Activated CD4-positive, alpha-beta memory T cell treated with anti-CD3 and anti-CD28 coated beads, Interleukin-2, amount 10 ng/mL, durations not matched to agents 7 days and 5 days (primary cell): ENCODE measurements at places on chromosomes 2 and 18.

DNA sequence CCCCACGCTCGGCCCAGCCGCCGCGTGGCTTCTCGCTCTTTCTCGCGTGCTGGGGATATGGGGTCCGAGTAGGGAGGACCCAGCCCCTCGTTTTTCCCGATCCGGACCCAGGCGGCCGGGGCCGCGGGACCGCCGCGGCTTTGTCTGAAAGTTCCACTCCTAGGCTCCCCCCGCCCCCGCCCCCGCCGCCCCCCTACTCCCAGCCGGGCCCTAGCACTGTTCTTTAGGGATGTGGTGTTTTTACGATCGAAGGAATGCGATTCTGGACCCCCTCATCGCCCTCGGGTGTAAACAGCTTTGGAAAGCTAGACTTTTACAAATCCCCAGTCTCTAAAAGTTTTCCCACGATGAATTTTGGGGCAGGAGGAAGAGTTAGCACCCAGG, 819 bp downstream of the TGIF1 start:
- DNase-seq = no peak

DNA sequence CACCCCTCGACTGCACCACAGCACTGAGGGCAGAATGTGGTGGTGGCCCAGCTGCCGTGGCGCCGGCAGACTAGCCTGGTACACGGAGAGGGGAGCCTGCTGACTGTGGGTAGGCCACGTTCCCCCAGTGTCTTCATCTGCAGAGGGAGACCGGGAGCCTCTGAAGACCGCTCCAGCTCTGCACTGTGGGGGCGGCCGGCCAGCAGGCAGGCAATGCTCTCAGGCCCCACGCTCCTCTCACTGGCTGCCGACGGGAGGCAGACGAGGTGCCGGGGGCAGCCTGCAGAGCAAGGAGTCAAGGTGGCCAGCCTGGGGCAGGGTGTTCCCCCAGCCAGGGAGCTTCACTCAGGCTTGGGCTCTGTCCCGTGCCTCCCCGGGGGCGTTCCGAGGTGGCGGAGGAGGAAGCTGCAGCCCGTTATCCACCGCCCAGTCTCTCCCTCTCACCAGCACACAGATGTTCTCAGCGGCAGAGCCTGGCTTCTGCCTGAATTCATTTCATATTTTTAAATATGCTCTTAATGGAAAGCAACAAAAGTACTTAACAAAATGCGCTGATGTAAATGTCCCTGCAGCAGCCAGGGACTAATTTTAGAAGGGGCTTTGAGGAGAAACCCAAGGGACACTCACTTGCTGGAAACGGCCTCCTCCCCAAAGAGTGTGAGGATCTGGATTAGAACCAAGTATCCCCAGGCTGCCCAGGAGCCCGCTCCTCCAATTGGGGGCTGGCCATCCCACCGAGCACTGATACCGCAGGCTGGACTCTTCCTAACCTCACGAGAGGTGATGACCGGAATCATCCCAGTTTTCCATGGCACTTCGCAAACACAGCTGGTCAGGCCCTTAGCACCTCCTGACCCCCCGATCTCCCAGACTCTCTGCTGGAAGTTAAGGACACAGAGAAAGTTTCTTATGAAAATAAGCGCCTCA, 87.8 kb downstream of the HDAC4 start:
- DNase-seq = no peak

- no peak for DNase-seq
Measured at GRCh38 chr18:66638856-66639629, 35.2 kb upstream of the CDH19 start.

- DNase-seq = no peak
Measured at GRCh38 chr2:237074211-237074993, 11.3 kb upstream of the COPS8 start.

DNA sequence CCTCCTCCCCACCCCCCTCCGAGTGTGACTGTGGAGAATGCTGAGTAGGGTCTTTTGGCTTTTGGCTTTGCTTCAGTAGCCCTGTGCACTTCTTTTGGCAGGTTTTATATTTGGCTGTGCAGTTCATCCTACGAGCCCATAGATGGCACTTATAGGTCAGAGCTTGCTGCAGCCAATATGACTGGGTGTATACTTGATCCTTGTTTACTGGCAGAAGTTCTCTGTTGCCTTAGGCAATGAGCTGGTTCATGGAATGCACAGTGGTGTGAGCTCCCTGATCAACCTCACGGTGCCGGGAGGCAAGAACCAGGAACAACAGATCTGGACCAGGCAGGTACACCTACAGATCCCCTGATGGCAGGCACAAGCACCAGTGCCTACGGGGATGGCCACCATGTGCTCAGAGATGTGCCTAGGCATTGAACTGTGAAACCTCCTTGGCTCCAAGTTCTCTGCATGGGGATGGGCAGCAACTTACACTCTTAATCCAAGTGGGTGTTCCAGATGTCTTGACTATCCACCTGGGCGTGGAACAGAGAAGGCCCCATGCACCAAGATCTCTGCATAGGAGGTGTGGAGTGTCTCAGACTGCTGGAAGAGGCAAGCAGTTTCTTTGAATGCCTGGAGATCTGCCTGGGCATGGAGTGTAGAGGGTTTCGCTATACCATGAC, 190.4 kb downstream of the KIAA1328 start:
- no peak for DNase-seq

- DNase-seq = no peak
Measured at GRCh38 chr2:236022128-236022527, 146.1 kb downstream of the GBX2 start.

DNA sequence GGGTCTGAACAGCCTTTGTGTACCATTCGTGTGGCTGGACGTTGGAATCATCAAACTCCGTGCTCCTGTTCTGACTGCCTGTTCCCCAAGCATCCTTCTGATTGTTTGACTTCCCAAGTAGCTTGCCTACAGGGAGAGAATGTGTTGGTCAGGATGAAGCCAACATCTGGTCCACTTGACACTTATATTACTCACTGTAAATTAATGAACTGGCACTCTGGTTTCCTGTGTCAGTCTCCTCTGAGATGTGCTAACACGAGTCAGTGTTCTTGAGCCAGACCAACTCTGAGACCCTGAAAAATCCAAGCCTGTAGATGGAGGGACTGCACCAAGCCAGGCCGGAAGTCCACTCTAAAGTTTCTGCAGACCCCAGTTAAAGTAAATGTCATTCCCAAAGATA, 440.9 kb downstream of the ZNF516 start:
- DNase-seq = no peak

DNA sequence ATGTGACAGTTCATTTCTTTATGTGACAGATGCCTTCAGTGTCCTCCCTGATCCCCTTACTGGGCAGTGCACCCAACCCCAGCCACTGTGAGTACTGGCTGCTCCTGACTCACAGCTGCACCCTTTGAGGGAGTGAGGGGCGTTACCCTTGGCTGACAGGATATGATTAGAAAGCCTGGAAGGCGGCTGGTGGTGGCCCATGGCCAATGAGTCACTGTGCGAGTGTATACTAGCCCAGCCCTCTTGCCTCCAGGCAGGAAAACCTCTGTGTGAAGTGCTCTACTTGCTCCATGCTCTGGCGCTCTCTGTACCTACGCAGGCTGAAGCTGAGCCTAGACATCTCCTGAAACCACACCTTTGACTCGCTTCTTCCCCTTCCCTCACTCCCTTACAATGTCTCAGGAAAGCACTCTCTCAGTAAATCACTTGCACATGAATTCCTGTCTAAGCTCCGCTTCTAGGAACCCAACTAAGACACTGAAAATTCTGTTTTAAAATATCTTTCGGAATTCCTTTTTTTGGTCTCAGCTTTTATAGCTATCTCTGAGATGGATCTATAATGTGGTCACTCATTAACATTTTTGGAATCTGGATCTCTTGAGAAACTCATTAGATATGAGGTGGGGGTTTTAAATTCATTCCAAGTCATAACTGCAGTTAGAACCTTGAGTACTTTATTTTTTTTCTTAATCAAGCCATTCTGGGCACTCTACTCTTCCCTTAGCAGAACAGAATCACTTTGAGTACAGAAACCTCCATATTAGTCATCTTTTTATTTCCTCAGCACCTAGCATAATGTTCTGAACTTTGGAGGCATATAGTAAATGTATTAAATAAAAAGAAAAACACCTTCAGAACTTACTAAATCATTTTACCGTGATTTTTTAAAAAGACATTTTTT, 25.3 kb upstream of the STAM2 start:
- peak; percentile 29 for DNase-seq

- DNase-seq = no peak
Measured at GRCh38 chr18:74806700-74807416, 209.2 kb downstream of the ZNF407 start.

- no peak for DNase-seq
Measured at GRCh38 chr2:26938399-26939118, 31.9 kb upstream of the MAPRE3 start.

- no peak for DNase-seq
Measured at GRCh38 chr18:74528478-74528877, 5.8 kb upstream of the CNDP1 start.

DNA sequence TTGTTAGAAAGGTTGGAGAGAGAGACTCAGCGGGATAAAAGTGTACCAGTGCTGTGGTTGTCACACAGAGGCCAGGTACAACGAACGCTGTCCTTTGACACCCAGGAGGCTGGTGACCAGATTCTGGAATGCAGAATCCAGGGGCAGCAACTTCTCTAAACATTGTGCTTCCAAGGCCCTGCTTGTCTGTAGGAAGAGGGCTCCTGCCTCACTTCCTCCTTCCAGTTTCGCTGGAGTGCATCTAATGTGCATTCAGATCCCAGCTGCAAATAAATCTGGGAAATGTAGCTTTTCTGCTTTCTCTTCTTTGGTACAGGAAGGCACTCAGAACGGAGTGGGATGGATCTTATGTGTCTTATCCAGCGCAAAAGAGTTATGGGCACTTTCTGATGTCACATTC, 171.8 kb upstream of the ATP5MC3 start:
- no peak for DNase-seq

DNA sequence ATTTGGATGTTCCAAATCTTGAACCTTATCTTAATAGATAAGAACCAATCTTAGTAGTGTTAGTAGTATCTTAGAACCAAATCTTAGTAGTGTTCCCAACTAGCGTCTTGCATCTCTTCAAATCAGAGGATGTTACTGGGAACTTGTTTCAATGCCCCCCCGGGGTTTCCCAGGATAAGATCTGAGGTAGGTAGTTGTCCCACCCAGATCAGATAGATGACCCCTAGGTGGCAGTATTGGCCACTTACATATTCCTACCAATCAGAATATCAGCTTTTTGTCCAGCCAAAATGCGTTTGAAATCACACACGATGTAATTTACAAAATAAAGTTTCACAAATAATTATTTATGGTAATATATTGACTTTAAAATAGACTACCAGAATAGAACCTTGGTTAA, 314.8 kb downstream of the MBD2 start:
- peak; percentile 22 for DNase-seq

GRCh38 chr2:216936954-216937357, 77.1 kb upstream of the TNP1 start:
- no peak for DNase-seq

- peak; percentile 40 for DNase-seq
Measured at GRCh38 chr2:20650393-20650876, 463 bp downstream of the HS1BP3 start.

DNA sequence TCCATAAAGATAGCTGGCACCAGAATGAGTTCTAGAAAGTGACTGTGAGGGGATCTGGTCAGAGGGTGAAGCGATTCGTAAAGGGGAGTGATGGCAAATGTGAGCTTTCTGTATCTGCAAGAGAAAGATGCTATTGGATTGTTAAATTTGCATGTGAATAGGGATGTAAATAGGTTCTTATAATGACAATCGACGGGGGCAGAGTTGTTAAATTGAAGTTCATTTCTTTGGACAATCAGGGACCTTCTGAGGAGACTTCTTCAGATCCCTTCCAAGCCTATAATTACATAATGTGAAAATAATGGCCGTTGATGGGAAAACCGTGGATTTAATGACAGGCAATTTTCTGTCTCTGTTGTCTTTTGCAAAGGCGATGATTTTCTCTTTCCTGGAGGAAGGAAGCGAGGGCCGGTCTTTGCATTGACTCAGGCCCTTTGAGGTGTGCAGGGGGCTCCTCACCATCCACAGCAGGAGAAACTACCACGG, 52.2 kb upstream of the TMEM18 start:
- no peak for DNase-seq

GRCh38 chr2:26043862-26044696, 10.2 kb downstream of the RAB10 start:
- peak; percentile 26 for DNase-seq

- DNase-seq = peak; percentile 34
Measured at GRCh38 chr2:68253219-68254068, 1.1 kb upstream of the PPP3R1 start.

DNA sequence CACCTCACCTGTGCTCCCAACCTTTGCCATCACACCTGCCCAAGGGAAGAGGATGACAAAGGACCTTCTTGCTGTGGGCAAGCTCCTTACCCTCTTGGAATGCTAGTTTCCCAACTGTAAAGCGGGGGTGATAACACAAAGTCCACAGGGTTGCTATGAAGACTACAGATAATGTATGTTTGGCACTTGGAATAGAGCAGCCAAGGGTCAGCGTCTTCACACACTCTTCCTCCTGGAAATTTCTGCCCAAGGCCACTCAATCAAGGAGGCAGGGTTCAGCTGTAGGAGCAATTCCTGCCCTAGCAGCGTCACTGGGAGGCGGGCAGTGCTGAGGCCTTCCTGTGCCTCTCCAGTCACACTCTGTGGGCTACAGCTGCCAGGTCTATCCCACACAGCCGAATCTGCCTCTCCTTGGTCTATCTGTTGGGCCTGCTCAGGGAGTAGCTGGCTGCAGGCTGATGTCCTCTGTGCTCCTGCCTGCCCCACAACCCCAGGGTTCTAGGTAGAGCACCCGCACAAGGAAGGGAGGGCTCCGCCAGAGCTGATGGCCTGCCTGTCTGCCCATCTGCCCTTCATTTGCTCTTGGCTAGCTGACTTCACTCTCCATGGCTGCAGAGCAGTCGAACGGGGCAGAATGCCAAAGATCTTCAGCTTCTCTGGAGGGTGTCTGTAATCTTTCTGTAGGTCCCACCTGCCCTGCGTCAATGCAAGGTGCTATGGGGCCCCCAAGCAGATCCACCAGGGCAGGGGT, 91.9 kb downstream of the MRO start:
- no peak for DNase-seq
